ENCODE measurements at places on chromosomes 6 and 20. TPM values are rescaled to one million over a fixed set of nuclear protein-coding genes. Genes with fewer than 3 reads are reported as not detected.

Gene DZANK1
- 1.6 TPM for total RNA-seq

Gene FAM50B
- 15.6 TPM for total RNA-seq

Gene OARD1
- total RNA-seq, result 15.0 TPM

Gene MYL9
- 26.7 TPM for total RNA-seq

Gene TRIM31
- total RNA-seq, result not detected

Gene THBS2
- 9.6 TPM for total RNA-seq

Gene SEL1L2
- total RNA-seq, result not detected

Gene PNLDC1
- not detected for total RNA-seq

GRCh38 chr6:14310960-14311359 is 193.4 kb downstream of the CD83 start:
- peak; percentile 30 for DNase-seq

- DNase-seq, result no peak
Observed at GRCh38 chr6:4545893-4546292, 230.3 kb upstream of the CDYL start.

DNA sequence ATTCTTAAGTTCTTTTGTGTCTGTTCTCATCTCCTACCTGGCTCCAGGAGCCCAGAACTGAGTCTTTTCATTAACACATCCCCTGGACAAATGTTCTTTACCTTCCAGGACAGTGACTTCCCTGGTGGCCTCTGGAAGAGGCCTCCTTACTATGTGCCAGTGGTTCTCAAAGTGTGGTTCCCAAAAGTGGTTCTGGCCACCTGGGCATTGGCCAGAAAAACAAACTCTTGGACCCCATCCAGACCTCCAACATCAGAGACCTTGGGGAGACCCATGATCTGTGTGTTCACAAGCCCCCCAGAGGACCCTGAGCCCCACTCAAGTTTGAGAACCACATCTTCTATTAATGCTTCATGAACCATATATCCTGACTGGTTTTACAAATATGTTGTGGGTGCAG is 7.2 kb upstream of the VSX1 start:
- DNase-seq, result no peak

DNA sequence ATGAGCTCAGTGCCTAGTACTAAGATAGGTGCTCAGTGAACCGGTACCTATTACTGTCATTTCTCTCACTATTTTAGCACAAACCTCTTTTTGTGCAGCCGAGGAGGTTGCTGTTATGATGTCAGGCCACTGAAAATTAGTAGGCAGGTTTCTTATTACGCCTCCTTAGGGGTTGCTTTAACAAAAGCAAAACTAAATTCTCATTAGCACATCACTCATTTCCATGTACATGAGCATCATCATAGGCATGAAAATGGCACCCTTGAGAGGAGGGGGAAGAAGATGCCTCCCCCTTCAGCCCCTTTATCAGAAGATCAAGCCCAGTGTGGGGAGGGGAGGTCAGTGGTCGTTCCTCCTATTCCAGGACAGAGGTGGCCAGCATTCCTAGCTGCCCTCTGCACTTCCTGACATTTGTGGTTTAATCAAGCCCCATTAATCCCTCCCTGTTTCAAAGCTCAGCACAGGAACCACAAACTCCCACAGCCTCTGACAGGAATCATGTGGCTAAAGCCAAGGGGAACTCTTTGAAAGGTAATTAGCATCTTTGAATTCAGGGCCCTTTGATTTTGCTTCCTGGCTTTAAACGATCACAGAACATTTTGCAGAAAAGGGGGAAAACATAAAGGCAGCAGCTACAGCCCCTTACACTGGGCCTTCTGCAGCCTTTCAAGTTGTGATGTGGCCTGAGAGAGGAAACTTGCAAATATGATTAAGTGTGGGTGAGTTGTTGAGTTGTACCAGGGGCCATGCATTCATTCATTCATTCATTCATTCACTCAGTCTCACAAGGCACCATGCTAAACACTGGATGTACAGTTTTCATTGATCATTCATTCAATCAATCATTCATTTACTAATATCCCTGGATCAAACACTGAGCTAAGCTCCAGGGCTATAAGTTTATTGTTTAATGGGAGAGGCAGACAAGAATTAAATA is 31.9 kb upstream of the PSMF1 start:
- DNase-seq, result no peak

DNA sequence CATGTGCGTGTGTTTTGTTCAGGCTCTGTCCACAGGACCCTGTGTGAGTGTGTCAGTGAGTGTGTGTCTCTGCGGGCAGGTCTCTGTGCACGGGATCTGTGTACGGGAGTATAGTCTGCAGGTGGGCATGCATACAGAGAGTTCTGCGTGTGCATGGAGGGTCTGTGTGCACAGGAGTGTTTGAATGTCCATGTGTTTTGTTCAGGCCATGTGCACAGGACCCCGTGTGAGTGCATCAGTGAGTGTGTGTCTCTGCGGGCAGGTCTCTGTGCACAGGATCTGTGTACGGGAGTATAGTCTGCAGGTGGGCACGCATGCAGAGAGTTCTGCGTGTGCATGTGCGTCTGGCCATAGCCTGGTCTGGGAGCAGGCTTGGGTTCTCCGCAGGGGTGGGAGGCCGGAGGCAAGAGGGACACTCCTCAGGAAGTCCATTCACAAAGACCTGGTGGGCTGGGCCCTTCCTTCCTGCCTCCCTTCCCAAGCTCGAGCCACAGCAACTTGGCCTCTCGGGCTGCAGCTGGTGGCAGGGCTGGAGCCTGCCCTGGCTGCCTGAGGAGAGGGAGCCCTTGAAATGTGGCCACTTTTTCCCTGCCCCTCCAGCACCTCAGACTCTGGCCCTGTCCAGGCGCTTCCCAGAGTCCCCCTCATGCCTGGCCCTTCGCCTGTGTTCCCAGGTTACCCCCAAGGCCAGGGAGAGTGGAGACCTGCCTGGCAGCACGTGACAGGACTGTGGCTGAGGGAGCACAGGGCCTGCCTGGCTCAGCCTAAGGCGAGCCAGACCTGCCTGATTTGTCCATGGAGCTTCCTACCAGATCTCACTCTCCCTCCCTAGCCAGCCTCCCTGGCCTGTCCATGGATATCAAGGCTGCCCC is 6.8 kb downstream of the HSPA12B start:
- no peak for DNase-seq

DNA sequence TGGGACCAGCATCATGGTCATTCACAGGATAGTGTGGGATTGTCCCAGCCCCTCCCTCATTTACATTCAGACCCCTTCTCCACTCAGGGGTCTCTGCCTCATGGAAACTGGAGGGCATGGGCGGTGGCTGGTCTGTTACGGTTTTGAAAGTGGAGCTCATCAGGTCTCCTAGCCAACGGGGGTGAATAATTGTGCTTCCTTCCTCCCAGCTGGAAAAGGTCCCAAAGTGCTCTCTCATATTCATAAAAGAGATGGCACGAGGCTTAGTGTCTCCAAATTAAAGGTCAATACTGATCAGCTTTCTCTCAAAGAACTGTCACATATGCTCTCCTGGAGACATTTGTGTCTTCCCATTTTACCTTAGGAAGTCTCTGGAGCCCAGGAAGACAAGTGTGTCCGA is 19.9 kb downstream of the JARID2 start:
- no peak for DNase-seq

DNA sequence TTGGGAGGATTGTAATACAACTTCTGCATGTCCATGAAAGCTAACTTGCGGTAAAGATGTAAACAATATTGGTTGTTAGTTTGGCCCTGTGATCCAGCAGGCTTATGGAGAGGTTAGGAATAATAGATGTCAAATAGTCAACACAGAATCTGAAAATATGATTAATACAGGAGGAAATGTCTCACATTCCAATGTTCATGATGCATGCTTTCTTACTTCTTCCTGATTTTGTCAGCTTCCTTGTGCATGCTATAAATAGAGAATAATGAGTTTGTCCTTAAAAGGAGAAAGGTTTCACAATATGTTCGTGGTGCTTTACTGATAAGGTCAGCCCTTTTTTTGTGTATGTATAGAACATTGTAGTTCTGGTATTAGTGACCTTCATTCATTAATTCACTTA is 136.7 kb downstream of the MMUT start:
- no peak for DNase-seq

GRCh38 chr6:77457720-77458349 is 5.5 kb downstream of the HTR1B start:
- peak; percentile 80 for DNase-seq

- DNase-seq, result no peak
Observed at GRCh38 chr6:43760210-43761168, 9.5 kb upstream of the VEGFA start.

DNA sequence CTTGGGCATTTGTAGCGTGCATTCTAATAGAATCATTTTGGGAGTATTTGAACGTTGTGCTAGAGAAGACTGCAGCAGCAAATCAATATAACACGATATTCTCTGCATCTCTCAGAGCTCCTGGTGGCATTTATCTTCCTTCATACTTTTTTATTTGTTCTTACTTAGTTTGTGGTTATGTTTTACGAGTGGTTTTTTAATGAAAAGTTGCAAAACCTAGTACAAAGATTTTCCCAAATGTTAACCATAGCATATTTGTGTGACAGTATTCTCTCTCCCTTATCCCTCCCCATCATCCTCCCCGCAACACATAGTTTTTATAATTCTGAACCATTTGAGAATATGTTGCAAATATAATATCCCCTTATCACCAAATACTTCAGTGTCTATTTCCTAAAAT is 50.4 kb downstream of the JARID2 start:
- DNase-seq, result no peak

GRCh38 chr6:29702519-29703103 is 20.6 kb upstream of the HLA-F start:
- no peak for DNase-seq

GRCh38 chr20:11671015-11671511 is 246.6 kb upstream of the BTBD3 start:
- no peak for DNase-seq
